ENCODE measurements at places on chromosomes 2 and 18.

DNA sequence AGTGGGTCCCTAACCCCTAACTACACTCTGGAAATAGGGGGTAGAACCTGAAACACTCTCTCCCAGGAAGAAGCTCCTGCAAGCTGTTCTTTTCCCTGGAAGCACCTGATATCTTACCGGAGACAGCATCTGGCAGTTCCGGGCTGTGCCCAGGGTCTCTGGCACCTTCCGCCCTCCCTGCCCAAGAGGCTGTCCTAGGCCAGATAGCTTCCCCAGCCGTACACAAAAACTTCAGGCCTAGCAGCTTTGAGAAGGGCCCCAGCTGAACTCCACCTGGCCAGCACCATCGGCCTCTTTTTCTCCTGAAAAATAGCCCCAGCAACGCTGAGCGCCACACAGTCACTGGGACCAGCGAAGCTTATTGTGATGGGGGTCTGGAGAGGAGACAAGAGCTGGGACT is 9.7 kb downstream of the OSR1 start:
- DNase-seq: no peak

GRCh38 chr2:46018773-46019591 is 278.2 kb upstream of the EPAS1 start:
- no peak for DNase-seq

- DNase-seq: no peak
Observed at GRCh38 chr2:159152128-159152778, 134.2 kb downstream of the WDSUB1 start.

GRCh38 chr2:79369127-79369526 is 143.7 kb upstream of the CTNNA2 start:
- DNase-seq: no peak

DNA sequence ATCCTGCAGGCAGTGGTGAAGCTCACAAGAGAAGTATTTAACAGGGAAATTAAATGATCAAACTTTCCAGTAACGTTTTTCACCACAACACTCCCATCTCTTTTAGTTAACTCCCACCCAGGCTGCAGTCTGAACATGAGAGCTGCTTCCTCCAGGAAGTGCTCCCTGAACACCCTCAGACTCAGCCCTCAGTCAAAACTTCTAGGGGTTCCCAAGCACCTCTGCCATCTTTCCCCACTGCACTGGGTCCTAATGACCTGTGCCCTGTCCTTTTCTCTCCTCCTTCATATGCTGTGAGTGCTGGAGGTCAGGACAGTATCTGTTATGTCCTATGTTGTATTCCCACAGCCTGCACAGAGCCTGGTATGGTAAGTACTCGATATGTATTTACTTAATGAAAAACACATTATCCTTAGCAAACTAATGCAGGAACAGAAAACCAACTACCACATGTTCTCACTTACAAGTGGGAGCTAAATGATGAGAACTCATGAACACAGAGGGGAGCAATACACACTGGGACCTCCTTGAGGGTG is 49.2 kb upstream of the ASPRV1 start:
- DNase-seq: no peak

DNA sequence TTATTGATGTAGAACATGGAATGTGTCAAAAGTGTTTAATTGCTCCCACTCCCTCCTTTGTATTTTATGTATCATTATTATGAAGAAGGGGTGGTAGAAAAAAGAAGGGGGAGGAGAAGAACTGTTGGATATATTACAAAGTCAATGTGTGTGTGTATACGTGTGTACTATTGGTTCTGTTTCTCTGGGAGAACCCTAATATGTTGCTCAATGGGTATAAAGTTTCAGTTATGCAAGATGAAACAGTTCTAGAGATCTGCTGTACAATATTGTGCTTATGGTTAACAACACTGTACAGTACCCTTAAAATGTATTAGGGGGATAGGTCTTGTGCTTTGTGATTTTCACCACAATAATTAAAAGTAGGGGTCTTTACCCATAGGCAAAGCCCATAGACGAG is 58.1 kb upstream of the ZC3H15 start:
- no peak for DNase-seq

Measured in aorta (tissue), 5 donors.